NB4 (cell line): ENCODE measurements at places on chromosomes 2 and 18.

DNA sequence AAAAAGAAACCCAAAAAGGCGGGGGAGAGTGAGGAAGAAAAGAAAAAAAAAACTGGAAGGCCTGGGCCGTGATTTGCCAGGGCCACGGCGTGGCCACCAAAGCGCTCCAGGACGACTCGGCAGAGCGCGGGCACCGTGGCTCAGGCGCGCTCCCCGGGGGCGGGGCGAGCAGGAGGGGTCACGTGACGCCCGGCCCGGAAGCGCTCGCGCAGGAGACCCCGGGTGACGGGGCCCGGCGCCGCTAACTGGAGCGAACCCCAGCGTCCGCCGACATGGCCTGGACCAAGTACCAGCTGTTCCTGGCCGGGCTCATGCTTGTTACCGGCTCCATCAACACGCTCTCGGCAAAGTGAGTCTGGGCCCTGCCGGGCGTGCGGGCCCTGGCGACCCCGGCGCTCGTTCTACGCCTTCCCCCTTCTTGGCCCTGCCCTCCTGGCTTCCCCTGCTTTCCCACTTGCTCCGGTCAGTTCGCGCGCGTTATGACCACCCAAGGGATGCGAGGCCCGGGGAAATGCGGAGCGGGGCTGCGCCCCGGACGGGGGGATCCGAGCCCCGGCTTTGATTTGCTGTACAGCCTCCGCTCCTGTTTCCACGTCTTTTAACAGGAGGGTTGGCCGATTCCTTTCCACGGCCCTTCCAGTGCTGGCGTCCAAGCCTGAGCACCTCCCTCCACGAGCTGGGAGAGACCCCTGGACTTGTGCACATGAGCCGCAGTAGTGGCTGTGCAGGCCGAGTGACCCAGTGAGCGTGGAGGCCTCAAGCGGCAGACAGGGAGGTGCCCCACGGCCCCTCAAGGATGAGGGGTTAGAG is at the start of gene SLC35F6:
TSS of gene SLC35F6 (plus strand) at position 207 of the 810 bp plus-strand sequence. CDS start at position 273, 66 bp downstream.
- peak; percentile 84 for DNase-seq

DNA sequence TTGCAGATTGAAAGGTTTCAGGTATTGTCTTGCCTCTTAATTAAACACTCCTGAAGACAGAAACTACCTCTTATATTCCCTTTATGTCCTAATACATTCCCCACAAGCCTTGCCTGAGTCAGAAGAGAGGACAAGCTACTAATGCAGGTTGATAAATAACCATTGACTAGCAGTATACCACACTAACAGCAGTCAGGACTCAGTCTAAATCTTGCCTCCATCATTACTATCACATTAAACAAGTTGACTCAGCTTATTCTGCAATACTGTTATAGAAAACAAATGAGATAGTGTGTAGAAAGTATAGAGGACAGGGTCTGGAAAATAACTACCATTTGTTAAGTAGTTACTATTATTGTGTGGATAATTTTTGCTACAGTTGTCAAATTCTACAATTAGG is 63.8 kb downstream of the TTC21B start:
- no peak for DNase-seq

DNA sequence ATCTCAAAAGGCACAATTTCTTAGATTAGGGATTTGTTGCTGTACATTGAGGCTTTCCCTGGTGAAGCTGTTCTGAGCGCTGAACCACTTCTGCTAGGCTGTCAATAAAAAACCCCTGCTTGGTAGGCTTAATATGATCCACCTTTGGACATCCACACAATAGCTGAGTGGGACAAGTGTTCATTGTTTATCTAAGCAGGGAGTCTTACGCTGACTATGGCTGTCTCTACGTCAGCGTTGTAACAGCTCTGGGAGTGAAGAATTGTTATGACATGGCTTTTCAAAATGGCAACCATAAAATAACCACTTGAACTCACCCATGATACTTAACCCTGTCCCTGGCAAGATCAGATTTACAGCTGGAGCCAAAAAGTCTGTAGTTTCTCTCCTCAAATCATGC is 111.5 kb upstream of the SULT1C3 start:
- DNase-seq, result no peak

DNA sequence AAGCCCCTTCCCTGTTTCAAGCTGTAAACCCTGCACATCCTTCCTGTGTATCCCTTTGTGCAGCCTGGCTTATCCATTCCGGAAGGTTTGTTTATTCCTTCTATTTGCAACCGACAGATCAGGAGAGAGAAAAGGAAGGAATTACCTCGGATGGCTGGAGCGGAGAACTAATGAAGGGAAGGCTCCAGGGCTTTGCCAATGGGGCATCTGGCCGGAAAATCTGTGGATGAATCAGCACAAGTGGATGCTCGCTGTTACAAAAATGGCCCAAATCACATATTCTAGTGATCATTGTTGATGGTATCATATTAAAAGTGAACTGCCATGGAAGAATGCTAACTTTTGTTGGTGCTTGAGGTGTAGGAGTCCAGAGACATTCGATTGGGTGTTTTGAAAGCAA is 97.1 kb downstream of the AQP4 start:
- no peak for DNase-seq

DNA sequence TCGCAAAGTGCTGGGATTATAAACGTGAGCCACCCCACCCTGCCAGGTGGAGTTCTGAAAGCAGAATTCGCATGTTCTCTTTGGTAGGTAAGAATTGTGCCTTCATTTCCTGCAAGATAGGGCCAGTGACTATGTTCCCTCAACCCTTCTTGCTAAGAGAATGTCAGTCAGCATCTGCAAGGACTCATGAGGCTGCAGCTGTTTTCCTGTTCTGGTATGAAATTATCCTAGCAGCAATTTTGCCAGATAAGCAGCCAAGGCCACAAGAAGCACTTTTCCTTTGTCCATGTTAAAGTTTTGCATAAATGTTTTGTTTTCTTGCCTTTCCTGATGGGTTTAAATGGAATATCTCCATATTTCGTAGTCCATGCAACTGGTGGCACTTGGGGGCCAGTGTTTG is 6.8 kb upstream of the ARHGAP28 start:
- DNase-seq, result no peak

- DNase-seq, result no peak
These were observed 32.7 kb downstream of the RHBDD1 start for GRCh38 chr2:226868331-226869162.

DNA sequence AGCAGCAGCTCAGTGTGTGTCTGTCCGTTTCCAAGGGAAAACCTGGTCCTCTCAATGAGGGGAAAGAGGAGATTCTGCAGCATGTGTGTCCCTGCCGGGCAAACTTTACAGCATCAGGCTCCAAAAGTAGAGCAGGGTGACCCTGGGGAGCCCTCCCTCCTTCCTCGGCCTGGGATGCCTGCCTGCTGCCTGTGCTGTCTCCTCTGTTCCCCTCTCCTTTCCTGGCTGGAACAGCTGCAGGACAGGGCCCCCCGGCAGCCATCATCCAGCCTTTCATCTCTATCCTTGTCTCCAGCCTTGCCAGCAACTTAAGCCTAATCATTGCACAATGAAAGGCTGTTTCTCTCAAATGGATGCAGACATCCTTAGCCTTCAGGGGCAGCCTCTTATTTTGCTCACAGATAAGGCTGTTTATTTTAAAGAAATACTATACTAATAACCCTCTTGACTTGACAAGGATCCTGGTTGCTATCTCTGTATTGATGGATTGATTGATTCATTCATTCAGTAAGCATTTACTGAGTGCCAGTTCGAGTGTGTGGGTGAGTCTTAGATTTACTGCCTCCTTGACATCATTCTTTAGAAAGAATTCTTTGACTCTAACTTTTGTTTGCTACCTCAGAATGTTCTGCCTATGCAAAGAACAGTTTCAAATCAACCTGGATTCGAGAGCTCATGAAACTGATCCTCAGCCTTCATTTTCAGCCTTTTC is 40.6 kb upstream of the EDAR start:
- no peak for DNase-seq

DNA sequence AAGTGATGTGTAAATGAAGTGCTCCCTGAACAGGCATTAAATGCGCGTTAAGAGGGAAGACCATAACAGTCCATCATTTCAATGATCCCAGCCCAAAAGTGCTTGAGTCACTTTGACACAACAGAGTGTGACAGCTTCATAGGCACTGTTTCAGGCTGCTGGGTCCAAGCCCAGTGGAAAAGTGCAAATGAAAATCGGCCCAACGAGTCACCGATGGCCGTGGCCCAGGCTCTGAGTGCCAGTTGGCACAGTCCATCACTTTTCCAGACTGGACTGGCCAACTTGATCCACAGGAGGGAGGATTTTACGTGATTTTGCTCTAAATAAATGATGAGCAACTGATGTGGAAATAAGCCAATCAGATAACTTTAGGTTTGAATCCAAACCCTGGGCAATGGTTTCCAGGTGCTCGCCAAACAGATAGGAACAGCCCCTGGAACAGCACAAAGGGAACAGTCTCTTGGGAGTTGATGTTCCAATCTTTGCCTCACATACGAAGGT is 114.0 kb downstream of the SP3 start:
- DNase-seq, result no peak

- no peak for DNase-seq
These were observed 101.8 kb upstream of the APCDD1 start for GRCh38 chr18:10352671-10353070.

DNA sequence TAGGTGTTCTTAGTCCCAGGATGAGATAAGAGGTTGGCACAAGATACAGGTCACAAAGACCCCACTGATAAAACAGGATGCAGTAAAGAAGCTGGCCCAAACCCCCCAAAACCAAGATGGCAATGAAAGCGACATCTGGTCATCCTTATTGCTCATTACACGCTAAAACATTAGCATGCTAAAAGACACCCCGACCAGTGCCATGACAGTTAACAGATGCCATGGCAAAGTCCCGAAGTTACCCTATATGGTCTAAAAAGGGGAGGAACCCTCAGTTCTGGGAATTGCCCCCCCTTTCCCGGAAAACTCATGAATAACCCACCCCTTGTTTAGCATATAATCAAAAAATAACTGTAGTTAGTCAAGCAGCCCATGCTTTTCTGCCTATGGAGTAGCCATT is 251.1 kb downstream of the SLC4A3 start:
- DNase-seq, result no peak

DNA sequence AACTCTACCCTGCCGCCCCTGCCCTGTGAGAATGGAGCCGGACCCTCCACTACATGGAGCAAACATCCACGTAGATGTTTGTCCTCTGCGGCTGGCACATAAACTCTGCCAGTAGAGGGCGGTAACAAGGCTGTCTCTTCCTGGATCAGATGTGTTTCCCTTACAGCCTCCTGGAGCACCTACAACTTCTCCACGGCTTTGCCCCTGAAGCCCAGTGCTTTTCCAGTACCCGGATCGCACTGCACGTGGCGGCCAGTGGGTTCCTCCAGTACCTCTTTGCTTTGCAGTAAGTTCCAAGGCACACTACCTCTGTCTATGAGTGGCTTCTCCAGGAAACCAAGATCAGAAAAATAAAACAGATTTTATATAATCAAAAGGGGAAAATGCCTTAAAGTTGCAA is 651.3 kb downstream of the DCDC2C start:
- DNase-seq, result peak; percentile 56

- no peak for DNase-seq
These were observed 292.0 kb downstream of the PRKCE start for GRCh38 chr2:45943219-45944044.

- DNase-seq, result peak; percentile 40
These were observed 131.1 kb downstream of the LTBP1 start for GRCh38 chr2:33077844-33078243.

DNA sequence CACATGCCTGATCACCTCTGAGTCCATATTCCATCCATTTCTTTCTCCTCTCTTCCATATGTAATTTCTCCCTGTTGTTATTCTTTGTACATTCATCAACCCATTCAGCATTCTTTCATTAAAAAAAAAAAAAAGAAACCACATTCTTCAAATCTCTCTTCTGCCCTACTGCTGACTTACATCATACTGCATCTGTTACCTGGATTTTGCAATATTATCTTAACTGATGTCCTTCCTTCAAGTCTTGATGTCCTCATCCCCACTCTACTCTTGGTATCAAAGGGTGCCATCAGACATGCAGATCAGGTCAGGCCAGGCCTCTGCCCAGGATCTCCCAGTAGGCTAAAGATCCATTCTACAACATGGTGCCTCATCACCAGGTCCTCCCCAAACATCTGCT is 90.6 kb downstream of the SGPP2 start:
- no peak for DNase-seq

DNA sequence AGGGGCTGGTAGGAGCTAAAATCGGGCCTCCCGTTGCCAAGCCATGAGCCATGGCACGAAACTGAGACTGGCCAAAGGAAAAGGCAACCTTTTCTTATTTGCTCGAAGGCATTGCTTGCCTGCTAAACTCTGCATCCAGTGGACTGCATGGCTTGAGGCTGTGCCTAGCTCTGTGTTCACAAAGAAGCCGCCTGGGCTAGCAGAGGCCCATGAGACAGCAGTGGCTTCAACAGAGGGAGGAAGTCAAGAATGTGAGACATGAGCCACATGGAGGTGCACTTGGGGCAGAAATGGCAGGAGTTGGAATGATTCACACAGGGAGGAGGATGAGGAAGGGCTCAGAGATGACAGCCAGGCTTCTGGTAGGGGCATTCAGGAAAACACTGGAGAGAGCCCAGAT is 33.5 kb downstream of the TPRKB start:
- no peak for DNase-seq

GRCh38 chr2:69948032-69948962 is 13.1 kb downstream of the ASPRV1 start:
- no peak for DNase-seq

GRCh38 chr2:27218614-27219013 is 1.4 kb downstream of the CAD start:
- no peak for DNase-seq

DNA sequence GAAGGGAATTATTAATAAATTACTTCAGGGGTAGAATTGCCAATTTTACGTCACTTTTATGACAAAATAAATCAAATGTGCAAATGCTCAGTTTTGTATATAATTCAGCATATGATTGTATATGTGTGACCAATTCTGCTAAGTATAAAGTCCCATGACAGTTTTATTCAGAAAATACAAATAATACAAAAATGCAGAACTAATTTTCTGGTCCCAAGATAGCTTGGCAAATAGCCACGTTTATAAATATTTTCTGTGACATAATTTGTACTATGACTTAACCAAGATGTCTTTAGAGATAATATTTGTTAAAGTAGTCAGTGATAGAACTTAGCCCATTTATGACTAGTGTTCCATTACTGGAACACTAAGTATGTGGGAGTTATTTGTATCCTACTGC is 24.2 kb upstream of the CAB39 start:
- DNase-seq, result no peak

DNA sequence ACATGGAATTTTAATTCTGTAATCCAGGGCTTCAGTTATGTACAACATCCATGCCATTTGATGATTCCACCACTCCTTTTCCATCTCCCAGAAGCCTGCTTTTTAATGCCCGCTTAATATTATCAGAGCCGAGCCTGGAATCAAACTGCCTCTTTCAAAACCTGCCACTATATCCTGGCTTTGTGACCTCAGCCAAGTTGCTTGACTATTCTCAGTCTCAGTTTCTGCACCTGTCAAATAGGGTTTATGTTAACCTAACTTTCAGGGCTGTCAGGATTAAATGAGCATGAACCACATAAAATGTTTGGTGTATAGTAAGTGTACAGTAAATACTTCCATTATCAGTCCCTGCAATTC is 108.7 kb downstream of the XRCC5 start:
- no peak for DNase-seq
